ENCODE measurements at places on chromosomes 2 and 18.

DNA sequence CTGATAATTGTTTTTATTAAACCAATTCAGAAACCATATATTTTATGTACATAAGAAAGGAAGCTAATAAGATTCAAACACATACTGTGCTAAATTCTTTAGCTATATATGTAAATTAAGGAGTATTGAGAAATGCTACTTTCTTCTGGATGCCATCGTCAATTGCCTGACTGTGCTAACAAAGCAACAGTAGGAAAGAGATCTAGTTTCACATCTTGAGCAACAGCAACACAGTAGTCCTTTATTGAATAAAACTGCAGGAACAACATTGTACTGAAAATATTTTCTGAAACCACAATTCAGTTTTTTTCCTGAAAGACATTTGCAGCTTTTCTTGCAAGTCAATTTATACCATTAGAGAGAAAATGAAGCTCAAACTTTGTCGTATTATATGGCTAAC is 1404.9 kb upstream of the SLC39A10 start:
- no peak for DNase-seq

DNA sequence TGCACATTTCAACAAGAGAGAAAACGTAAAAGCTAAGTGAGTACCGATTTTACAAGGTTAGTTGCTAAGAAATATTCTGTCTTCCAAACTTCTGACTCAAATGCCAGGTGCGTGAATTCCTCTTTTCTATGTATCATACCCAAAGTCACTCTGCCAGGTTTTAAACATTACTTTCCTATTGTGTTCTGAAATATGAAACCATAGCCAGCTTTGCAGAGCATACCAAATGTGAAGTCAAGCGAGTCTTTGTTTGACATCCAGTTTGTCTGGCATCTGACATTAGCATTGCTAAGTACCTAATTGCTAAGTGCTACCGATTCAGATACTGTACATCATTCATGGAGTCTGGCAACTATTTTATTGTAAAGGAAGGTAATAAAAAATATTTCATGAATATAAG is 321.9 kb upstream of the GALNT5 start:
- no peak for DNase-seq

GRCh38 chr18:79883461-79884293 is 67.8 kb downstream of the SLC66A2 start:
- no peak for DNase-seq

DNA sequence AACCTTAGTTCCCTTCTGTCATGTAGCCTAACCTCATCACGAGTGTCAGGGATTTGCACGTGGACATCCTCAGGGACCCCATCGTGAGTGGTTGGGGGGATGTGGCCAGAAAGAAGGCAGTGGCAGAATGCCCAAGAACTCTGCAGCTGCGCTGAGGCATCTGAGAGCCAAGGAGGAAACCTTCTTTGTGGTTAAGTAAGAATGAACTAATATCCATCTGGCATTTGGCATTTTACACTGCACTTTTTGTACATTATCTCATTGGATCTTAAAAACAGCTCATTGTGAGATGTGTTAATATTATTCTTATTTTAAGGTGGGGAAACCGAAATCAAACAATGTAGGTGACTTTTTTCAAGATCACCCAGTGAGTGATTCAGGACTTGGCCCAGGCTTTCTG is 32.6 kb upstream of the APCDD1 start:
- DNase-seq: no peak

GRCh38 chr2:120864981-120865380 is 129.3 kb downstream of the GLI2 start:
- DNase-seq: no peak

DNA sequence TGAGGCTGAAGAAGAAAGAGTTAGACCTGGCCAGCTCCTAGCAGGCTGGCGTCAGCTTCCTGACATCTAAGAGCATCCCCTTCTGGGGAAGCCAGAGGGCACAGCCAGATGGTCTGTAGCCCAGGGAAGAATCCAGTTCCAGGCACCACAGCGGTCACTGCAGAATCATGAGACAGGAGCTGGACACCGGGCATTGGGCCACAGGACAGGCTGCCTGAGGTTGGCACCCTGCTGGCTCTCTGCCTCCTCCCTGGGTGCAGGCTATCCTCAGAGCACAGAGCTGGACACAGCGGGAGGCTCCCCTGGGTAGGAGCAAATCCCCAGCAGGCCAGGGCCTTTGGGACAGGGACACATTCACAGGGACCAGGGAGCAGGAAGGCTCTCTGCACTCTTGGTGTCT is 19.8 kb upstream of the ATOH8 start:
- DNase-seq: no peak

DNA sequence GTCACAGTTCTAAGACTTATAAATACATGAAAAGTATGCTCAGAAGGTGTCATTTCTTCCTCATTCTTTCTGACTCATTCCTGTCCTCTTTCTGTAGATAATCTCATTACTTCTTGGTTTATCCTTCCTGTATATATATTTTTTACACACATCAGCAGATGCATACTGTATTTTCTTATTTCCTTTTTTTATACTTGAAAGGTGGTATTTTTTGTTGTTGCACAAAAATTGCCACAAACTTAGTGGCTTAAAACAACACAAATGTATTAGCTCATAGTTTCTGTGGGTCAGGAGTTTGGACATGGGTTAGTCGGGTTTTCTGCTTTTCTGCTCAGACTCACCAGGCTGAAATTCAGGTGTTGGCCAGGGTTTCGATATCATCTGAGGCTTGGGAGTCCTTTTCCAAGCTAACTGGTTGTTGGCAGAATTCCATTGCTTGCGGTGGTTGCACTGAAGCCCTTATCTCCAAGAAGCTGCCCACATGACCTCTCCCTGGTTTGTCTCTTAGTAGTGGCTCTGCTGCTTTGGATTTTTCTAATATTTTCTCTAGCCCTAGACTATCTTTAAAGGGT is 162.6 kb downstream of the FMNL2 start:
- DNase-seq: no peak

- DNase-seq: no peak
Observed at GRCh38 chr2:176445956-176446355, 176.7 kb downstream of the MTX2 start.

GRCh38 chr2:28590496-28591301 is 94.8 kb downstream of the PLB1 start:
- no peak for DNase-seq

DNA sequence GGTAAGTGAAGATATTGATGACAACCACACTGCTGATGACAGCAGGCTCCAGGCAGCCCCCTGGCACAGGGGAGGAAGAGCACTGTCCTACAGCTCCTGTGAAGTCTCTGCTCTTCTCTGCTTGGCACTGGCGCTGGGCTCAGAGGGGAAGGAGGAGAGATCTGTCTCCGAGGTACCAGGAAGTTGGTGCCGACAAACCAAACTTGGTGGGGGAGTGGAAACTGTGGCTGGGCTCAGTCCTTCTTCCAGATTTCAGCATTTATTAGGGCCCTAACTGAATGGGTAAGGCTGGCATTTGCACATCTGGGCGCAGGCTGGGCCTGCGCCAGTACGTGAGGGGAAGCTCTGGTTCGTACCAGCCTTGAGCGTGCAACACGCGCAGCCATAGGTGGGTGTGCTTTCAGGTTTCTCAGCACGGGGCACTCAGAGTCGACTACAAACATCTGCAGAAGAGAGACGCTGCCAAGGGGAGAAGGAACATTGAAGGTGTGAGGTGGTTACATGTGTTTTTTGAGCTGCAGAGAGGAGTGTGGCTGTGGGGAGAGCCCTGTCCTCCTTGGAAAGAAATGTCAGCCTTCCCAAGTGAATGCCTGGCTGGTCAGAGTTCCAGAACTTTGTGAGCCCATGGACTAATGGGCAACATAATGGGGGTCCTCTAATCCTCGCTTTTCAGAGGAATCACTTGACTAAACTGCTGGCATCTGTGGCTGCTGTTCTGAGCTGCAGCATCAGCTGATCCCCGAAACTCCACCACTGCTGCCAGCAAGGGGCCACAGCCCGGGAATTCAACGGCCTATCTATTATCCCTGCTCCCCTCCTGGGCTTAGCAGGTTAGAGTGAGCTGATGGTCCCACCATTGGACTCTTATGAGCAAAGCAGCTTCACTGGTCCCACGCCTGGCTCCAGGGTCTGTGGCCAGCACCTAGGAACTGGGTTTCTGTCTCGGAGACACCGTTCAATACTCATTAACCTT is 55.2 kb upstream of the SEMA4C start:
- DNase-seq: no peak

DNA sequence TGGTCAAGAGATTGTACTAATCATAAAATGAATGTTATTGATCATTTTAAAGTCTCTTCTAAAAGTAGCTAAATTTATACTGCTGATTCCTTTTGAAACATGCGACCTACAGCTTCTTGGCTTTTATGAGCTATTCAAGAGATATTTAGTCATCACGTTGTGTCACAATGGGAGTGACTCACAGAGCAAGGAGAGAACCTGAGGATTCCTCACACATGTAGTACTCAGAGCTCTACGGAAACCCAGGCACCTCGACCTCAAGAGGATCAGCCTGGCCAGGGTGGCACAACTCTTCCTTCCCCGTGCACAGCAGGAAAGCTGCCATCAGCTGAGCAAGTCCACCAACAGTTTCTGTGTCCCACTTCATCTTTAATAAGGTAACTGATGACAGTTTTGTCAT is at the start of gene DHRS9:
Gene DHRS9 (plus strand): TSS at position 223 of the 400 bp plus-strand sequence. CDS start 12,019 bp downstream, outside the sequence.
- no peak for DNase-seq

DNA sequence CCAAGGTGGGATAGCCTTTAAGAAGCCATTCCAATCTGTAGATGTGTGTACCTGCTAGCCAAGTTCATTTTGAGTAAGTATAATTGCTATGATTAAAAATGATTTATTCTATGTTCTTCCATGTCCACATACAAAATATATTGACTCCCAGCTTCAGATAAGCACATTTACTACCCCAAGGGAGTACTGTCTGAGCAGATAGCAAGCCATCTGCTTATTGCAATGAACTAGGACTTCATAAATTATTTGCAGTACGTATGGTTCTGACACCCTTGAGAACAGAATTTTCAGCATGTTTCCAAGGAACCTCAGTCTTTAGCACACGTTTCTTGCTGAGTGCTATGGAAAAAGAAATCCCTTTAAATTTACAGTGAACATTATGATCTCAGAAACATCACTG is 28.2 kb downstream of the ABCG5 start:
- no peak for DNase-seq

- no peak for DNase-seq
Observed at GRCh38 chr2:36616947-36617346, 19.0 kb upstream of the FEZ2 start.

DNA sequence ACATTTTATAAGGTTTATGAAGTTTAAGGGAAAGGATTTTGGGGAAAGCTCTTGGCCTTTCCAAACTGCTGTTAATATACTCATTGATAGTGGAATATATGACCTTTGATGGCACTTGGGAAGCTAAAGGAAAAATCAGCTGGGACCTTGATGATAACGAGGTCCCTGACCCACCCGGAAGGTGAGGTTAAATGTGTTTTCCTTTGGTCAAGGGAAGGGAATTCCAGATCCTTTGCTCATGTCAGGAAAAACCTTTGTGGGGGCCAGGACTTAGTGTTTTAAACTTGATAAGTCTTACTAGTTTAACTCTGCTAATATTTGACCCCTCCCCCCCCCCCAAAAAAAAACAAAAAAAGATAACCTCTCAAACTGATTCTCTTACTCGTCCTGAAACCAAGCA is 50.7 kb downstream of the CRIM1 start:
- no peak for DNase-seq

- no peak for DNase-seq
Observed at GRCh38 chr2:71880846-71881610, 266.6 kb downstream of the CYP26B1 start.

GRCh38 chr2:171086352-171087290 is 74.1 kb downstream of the TLK1 start:
- DNase-seq: no peak

DNA sequence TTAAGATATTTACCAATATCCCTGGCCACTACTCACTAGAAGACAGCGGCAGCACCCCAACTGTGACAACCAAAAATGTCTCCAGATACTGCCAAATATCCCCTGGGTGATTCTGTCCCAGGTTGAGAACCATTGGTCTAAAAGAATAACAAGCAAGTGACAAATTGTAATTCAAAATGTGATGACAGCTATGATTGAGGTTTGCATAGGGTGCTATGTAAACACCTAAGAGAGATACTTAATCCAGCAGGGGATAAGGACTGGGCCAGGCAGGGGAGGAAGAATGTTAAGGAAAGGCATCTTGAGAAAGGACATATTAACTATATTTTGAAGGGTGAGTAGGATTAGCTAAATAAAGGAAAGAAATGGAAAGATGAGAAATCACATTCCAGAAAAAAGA is 38.0 kb upstream of the ENOSF1 start:
- DNase-seq: no peak

DNA sequence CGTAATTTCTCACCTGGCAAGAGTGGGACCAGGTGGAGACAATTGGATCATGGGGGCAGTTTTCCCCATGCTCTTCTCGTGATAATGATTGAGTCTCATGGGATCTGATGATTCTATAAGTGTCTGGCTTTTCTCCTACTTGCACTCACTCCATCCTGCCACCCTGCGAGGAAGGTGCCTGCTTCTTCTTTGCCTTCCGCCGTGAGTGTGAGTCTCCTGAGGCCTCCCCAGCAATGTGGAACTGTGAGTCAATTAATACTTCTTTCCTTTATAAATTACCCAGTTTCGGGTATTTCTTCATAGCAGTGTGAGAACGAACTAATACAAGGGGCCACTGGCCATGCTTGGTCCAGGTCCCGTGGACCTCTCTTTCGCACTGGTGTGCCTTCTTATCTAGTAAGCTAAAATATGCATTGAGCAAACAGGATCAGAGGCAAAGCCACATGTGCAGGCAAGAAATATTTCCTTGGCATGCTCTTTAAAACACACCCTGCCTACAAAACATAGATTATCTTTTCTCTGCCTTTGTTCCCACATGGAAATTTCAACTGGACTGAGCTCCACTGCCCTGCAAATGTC is 821.1 kb downstream of the TRIB2 start:
- no peak for DNase-seq

GRCh38 chr18:916562-916961 is 11.9 kb downstream of the ADCYAP1 start:
- no peak for DNase-seq

DNA sequence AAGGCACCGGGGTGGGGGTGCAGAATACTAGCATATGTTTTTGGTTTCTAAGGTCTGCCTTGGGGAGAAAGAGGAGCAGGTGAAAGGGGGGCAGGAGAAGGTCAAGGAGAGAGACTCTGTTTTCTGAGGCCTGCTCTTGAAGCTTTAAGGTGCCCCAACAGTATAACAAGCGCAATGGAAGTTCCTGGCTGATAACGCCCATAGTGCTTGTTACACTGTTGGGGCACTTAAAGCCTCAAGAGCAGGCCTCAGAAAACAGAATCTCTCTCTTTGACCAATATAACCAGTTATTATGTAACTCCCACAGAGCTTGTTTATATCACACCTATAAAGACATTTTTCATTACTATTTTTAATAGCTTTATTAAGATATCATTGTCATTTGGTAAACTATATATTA is 16.5 kb downstream of the OXER1 start:
- no peak for DNase-seq

DNA sequence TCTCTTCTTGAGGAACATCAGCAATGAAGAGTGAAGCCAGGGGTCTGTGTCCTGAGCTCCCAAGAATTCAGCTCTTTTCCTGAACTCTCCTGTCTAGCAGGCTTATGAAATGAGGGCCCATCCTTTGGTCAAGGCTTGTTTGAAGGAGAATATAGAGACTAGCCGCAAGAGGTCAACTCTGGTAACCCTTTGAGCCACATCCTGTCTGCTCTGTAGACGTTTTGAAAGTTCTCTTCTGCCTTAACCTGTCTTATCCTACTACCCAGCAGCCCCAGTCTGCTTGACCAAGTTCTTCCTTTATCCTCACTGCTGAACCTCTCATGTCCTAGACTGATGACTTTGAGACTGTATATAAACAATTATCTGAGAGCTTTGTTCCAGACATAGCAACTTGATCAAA is 5.4 kb downstream of the SEMA4F start:
- DNase-seq: no peak
